ENCODE measurements at places on chromosomes 3 and 15.

DNA sequence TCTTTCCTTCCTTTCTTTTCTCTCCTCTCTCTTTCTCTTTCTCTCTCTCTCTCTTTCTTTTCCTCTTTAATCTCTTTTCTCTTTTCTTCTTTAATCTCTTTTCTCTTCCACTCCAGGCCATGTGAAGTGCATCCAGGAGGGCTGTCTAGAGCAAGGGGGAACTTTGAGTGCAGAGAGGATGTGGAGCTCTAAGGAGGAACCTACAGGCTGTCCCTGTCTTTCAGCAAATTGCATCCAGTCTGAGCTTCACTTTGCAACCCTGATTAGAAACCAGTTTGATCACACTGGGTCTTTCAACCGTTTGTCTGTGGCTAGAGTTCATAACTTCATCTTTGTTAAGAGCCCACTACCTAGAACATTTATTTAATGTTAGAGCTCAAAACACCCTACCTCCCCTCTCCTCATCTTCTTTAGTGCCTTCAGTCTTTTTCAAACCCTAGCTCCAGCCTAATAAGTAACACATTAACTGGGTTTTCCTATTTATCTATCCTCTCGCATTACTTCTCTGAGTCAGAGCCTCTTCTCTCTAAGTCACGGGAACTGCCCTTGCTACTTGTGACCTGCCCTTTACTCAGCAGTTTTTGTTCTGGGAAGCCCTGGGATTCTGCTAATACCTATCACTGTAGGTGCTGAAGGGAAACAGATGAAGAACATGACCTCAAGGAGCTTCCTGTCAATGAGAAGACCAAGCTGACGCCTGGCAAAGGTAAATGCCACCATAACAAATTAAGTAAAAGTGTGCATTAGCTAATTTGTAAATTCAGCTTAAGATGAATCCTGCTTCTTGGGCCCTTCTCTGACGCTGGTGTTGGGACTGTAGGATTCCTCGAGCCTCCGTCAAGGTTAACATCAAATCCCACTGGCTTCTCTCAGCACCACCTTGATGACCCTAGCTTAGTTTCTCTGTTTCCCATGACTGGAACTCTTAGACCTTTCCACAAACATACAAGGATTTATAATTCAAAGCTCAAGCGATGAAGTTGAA, at the start of gene GCNT3:
TSS of gene GCNT3 (plus strand) at position 508 of the 985 bp plus-strand sequence. CDS start 6,456 bp downstream, outside the sequence.
- no peak for DNase-seq

- DNase-seq: no peak
These were observed 848.6 kb downstream of the ROBO1 start for GRCh38 chr3:78919021-78919755.

DNA sequence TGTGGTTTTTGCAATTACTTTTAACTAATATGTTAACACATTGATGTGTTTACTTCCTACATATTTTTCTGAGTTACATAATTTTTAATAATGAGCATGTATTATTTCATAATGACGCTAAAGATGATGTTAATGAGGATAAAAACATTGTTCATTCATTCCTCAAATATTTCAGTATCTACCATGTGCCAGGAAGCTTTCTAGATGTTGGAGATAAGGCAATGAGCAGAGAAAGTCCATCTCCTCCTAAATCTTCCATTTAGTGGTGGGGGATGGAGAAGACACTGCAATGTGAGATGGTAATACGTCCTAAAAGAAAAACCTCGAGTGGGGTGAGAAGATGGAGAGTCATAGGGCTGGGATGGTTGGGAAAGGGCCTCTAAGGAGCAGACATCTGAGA, 132.7 kb downstream of the MYLK start:
- no peak for DNase-seq

GRCh38 chr3:5095886-5096285, 26.2 kb upstream of the ARL8B start:
- DNase-seq: peak; percentile 53

- DNase-seq: no peak
These were observed 17.8 kb upstream of the MAP4 start for GRCh38 chr3:48034000-48034516.

- peak; percentile 30 for DNase-seq
These were observed 643 bp downstream of the CDAN1 start for GRCh38 chr15:42736178-42736792.

DNA sequence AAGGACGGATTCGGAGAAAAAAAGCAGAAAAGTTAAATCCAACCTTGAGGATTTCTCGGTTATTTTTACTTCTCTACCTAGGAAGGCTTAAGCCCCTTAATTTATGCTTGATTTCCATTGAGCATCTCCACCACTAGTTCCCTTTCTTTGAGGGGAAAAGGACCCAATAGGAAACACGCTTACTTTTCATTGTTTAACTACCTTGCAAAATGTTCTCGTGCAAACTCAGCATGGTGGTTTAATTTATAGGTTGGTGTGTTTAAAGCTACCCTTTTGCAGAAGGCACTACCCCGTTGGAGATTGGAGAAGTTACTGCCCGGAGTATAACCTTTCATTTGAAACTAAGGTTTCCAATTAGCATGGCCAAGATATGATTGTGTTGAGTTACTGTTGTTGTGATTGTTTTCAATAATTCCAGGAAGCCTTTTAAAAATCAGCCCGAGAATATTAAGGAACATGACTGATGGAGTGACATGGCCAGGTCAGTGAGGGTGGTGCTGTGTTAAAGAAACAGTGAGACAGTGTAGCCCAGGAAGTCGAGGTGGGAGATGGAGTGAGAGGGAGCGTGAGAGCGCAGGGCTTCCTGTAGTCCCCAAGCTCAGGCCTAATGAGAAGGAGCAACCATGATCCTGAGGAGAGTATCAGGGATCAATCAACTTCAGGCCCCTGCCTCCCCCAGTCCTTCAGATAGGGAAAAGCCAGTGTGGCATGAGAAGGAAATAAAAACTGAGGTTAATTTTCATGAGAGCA, 76.6 kb downstream of the AQP9 start:
- DNase-seq: no peak

- DNase-seq: no peak
These were observed 619.8 kb upstream of the ZNF717 start for GRCh38 chr3:76405196-76405595.

GRCh38 chr15:39413558-39413957, 167.3 kb upstream of the THBS1 start:
- DNase-seq: no peak

DNA sequence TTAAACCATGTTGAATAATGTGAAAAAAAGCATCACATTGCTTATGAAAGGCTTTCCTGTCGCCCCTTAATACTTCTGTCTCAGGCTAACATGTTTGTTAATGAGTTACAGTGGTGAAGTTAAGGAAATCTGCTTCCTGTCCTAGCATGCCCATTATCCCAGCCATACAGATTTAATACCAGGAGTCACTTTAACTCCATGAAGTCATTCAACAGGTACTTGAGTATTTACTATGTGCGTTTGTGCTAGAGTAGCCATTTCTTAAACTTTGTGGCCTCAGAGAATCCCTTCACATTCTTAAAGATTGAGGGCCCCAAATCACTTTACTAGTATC, 10.1 kb upstream of the SETD5 start:
- DNase-seq: no peak

- no peak for DNase-seq
These were observed 36.1 kb downstream of the RAB6B start for GRCh38 chr3:133859381-133860234.

GRCh38 chr3:53643757-53644156, 149.3 kb downstream of the CACNA1D start:
- DNase-seq: no peak

DNA sequence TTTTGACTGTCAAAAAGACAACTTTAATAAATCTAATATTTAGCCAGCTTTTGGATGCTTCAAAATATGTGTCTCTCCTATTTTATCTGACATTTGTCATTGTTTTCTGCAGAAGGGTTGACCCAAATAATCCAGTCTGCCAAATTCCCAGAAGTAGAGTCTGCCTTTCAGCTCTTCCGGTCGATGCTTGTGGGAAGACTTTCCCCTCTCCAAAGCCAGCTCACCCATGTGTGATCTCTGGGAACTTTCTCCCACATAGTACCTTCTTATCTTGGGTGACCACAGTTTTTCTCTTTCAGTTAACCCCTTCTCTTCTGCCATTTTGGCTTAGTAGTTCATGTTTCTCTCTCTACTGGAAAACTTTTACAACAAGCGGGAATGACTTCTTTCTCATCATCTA, 94.1 kb downstream of the ASB7 start:
- DNase-seq: no peak

DNA sequence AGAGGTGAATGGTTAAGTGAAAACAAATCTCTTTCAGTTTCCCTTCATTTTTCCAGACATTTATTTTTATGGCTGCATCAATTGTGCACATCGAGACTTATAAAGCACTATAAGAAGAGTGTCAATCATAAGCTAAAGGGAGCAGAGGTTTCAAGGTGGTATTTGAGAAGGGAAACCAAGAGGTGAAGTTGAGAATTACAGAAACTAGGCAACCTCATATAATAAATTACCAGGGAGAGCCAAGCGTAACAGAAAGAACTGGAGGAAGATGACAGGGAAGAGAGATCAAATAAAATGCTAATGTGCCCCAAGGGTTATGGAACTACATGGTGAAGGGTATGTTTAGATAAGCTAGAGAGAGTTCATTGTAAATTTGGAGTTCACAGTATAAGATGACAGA, 6.3 kb upstream of the CCDC54 start:
- no peak for DNase-seq

GRCh38 chr3:50568947-50569749, at the start of gene HEMK1:
TSS of gene HEMK1 (plus strand) at chr3:50569522. CDS start at chr3:50571105, 1,583 bp downstream.
- DNase-seq: peak; percentile 97

GRCh38 chr15:56608993-56609392, 124.3 kb downstream of the ZNF280D start:
- no peak for DNase-seq

GRCh38 chr3:98581474-98581873, 11.9 kb downstream of the CPOX start:
- no peak for DNase-seq

- no peak for DNase-seq
These were observed 99.0 kb upstream of the KCNMB2 start for GRCh38 chr3:178437236-178437635.

DNA sequence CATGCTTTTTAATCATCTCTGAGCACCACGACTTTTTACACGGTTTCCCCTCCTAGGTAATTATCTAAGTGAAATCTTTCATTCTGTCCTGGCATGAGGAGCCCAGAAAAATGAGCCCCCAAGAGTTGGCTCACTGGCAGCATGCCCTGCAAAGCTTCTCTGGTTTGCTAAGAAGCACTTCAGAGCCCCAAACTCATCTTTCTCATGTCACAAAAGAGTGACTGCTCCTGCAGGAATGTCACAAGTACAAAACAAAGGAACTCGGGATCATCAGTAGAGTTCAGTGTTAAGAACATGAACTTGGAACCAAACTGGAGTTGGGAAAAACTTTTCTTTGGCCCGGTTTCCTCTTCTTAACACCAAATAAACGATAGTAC, 123.9 kb downstream of the FOXB1 start:
- no peak for DNase-seq

DNA sequence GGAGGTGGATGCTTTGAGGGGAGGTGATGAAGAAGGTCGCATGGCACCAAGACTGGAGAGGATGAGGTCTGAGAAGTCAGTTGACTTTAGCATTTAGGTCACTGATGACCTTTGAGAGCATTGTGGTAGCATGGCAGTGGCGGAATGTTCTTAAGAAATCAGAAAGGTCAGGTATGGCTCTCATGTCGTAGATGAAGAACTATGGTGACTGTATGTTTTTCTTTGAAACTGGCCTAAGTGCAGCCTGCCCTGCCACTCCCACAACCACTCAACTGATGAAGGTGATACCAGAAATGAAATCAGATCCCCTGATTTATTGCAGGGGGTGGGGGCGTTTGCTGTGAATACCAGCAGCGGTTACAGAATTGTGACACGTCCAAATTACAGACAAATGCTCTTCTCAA, 102.6 kb downstream of the ITPR1 start:
- DNase-seq: no peak

GRCh38 chr3:98188545-98188944, 22.0 kb downstream of the OR5H15 start:
- no peak for DNase-seq

- no peak for DNase-seq
These were observed 306.2 kb downstream of the NLGN1 start for GRCh38 chr3:173703771-173704170.

All from activated naive CD8-positive, alpha-beta T cell treated with anti-CD3 and anti-CD28 coated beads for 36 hours (primary cell).